Fibroblast of pulmonary artery (primary cell): ENCODE measurements at places on chromosomes 2 and 18.
A peak's percentile ranks its signal among the peaks of the same experiment; 100 is the strongest.

DNA sequence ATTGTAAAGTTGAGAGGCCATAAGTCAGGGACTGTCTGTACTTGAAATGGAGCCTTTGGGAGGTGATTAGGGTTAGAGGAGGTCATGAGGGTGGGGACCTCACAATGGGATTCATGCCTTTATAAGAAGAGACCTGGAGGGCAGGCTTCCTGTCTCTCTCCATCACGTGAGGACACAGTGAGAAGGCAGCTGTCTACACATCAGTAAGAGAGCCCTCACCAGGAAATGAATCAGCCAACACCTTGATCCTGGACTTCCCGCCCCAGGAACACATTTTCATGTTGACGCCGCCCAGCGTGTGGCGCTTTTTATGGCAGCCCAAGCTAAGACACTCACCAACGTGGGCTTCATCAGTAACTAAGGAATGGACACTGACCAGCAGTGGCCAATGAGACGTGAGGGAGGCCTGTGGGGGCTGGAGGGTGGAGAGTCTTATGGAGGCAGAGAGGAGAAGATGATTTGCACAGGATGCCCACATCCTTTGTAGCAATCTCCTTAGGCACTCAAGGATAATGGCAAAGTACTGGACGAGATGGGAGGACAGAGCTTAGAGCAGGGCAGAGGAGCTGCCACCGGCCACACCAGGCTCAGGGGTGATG, 162.7 kb downstream of the EIPR1 start:
- DNase-seq: no peak

DNA sequence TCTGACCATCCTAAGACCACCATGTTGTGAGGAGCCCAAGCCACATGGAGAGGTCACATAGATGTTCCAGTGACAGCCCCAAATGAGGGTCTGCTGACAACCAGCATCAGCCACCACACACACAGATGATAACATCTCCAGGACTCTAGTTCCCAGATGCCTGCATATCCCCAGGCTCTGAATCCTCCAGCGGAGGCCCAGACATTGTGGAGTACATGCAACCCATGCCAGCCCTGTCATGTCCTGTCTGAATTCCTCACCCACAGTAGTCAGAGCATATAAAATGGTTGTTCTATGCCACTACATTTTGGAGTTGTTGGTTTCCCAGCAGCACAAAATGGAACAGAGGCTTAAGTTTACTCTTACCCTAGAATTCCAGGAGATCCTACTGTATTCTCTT, 122.0 kb upstream of the SLC35G4 start:
- DNase-seq: no peak

- no peak for DNase-seq
Measured at GRCh38 chr2:237561221-237561620, 5.2 kb upstream of the PRLH start.

- no peak for DNase-seq
Measured at GRCh38 chr2:74001121-74001520, 16.4 kb downstream of the TET3 start.

DNA sequence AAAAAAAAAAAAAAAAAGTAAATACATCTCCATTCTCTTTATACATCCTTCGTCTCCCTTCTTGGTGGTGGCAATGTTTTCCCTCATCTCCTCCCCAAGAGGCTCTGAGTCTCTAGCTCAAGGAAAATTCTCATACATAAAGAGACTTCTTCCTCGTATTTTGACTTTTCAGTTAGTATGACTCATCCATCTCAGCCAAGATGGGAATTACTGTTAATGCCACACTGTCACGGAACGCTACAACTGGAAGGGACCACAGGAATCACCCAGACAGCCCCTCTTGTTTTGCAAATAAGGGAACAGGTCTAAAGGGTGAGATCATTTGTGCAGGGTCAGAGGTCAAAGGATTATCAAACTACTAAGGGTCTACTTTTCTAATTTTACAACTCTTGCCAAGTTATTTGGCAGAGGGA, 19.5 kb downstream of the NFE2L2 start:
- DNase-seq: peak; percentile 69

GRCh38 chr18:6409933-6410332, 4.8 kb downstream of the L3MBTL4 start:
- no peak for DNase-seq

DNA sequence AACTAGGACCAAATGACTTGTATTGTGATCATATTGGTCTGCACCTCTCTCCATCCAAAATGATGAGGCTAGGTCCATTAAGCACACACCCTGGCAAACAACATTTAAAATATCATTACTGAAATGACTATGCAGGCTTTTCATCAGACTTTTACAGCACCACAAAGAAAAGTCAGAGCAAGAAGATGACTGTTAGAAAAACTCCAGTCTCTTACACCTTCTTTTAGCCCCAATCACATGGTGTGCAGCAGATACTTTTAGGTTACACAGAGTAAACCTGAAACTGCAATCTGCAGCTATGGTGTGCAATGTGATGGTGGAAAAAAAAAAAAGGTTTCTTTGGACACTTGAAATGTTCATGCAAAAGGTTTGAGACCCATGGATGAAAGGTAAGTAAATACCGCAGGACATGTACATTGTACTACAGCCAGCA, 5.4 kb upstream of the POLI start:
- no peak for DNase-seq
